ENCODE measurements at places on chromosomes 4 and X.
A peak's percentile ranks its signal among the peaks of the same experiment; 100 is the strongest.

- DNase-seq, result no peak
Measured at GRCh38 chr4:40550196-40550595, 79.5 kb downstream of the RBM47 start.

DNA sequence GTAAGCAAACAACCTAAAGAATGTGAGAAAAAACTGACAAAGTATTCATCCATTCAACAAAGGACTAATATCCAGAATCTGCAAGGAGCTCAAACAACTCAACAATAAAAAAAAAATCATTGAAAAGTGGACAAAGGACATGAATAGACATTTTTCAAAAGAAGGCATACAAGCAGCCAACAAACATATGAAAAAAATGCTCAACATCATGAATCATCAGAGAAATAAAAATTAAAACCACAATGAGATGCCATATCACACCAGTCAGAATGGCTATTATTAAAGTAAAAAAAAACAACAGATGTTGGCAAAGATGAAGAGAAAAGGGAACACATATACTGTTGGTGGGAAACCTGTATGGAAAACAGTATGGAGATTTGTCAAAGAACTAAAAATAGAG is 120.7 kb upstream of the ADGRL3 start:
- no peak for DNase-seq

DNA sequence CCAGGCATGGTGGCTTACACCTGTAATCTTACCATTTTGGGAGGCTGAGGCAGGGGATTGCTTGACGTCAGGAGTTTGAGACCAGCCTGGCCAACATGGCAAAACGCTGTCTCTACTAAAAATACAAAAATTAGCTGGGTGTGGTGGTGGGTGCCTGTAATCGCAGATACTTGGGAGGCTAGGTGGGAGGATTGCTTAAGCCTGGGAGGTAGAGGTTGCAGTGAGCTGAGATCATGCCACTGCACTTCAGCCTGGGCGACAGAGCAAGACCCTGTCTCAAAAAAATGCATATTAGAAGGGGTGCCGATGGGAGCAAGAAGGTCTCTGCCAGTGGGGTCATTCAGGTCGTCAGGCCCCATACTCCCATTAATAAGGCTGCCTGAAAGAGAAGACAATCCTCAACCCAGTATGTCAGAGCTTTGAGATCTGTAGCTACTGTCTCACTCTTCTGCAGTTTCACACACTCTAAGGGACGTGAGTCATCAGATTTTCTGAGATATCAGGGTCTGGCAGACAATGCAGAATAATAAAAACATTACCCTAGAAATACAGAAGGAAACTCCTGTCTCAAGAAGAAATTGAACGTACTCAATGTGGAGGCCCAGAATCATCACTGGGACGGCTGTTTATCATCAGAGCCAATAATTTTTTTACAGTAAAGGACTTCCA is 176.7 kb upstream of the FAT1 start:
- no peak for DNase-seq

DNA sequence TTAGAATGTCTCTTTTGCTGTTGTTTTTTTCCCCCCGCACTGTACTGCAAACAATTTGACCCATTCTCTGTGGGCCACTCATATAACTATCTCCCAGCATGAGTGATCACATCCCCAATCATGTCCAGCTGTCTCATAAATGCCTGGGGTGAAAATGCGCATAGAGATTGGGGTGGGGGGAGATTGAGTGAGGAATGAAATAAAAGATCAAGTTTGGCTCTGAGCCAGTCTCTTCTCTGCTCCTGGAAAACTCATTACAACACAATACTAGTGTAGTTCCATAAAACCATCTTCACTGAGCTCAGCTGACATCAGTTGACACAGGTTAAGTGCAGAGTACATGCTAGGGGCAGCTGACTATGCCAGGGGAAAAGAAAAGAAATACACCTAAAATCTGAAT is 96.9 kb downstream of the EGF start:
- no peak for DNase-seq

DNA sequence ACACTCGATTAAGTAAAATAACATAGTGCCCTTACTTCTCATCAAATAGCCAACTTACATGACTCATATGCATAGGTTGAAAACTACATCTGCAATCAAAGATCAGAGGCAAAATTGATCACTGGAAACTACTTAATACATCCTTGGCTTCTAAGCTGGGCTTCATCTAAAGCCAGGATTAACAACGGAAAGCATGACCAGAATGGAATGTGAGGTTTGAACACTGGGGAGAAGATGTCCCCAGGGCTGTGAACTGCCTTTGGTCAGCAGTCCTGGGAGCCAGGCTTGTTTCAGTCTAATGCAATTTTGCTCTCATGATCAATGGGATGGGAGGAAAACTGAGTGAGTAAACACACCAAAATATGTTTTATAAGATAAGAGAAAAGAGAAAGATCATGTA is 192.5 kb upstream of the TTC29 start:
- no peak for DNase-seq

DNA sequence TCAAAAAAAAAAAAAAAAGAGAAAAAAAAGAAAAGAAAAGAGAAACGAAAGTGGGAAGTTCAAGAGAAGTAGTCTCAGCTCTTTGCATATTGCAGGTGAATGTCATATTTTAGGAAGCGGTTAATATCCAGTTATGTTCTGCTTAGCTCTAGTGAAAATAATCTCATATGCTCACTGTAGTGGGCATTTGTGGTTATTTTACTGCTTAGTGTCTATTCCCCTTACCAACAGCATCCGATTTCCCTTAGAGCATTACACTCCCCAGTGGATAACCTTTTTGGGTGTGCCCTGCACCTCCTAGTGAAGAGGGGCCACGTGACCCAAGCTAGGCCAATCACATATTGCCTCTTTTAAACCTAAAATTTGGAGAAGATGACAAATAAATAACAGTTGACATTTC is 111.2 kb upstream of the ZNF827 start:
- DNase-seq, result no peak

- DNase-seq, result no peak
Measured at GRCh38 chr4:3492741-3493719, 29.9 kb downstream of the DOK7 start.

DNA sequence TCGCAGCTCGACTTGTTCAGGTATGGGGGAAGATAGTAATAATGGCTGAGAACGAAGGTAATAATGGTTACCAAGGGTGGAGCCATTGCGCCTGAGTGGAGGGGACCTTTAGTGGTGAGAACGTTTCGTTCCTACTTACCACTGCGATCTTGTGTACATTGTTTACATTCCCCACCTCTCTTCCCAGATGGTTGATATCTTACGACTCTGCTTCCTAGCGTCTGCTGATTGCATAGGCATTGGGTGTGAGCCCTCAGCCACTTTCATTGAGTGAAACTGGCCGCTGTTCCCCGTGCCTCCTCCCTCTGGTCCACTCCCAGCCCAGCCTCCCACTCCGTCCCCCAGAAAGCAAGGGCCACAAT is 850 bp downstream of the IGBP1 start:
- DNase-seq, result peak; percentile 3

DNA sequence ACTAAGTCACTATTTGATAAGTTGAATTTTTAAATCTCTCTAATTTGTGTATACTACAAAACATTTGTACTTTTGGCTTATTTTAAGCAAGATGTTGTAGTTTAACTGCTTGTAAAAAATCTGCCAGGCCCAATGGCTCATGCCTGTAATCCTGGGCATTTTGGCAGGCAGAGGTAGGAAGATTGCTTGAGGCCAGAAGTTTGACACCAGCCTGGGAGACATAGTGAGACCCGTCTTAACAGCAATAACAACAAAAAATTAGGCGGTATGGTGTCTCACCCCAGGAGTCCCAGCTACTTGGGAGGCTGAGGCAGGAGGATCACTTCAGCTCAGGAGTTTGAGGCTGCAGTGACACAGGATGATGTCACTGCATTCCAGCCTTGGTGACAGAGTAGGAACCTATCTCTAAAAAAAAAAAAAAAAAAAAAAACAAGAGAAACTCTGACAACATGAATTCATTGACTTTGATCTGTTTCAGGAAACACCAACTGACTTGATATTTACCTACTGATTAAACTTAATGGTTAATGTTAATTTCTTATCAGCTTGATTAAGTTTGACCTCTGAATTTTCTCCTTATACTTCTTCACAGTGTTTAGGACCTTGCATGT is 8.9 kb downstream of the FHIP1A start:
- no peak for DNase-seq

DNA sequence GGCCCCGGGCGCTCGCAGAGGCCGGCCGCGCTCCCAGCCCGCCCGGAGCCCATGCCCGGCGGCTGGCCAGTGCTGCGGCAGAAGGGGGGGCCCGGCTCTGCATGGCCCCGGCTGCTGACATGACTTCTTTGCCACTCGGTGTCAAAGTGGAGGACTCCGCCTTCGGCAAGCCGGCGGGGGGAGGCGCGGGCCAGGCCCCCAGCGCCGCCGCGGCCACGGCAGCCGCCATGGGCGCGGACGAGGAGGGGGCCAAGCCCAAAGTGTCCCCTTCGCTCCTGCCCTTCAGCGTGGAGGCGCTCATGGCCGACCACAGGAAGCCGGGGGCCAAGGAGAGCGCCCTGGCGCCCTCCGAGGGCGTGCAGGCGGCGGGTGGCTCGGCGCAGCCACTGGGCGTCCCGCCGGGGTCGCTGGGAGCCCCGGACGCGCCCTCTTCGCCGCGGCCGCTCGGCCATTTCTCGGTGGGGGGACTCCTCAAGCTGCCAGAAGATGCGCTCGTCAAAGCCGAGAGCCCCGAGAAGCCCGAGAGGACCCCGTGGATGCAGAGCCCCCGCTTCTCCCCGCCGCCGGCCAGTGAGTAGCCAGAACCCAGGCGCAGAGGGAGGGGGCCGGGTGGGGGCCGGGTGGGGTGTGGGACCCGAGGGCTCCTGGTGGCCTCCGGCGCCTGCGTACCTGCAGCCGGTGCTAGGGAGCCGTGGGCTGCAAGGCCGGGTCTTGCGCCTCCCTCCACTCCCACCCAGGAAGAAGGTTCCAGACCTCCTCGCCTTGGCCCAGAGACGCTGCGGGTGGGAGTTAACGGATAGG is 534 bp downstream of the MSX1 start:
- no peak for DNase-seq

DNA sequence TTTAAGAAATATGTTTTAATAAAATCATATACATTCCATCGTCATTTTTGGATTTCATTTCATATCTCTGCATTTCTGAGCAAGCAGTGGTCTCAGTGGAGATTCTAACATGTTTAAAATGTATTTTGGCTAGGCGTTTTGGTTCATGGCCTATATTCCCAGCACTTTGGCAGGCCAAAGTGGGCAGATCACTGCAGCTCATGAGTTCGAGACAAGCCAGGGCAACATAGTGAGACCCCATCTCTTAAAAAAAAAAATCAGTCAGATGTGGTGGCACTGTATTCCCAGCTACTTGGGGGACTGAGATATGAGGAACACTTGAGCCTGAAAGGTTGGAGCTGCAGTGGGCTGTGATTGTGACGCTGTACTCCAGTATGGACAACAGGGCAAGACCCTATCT is 67.5 kb upstream of the RAB33B start:
- DNase-seq, result no peak

DNA sequence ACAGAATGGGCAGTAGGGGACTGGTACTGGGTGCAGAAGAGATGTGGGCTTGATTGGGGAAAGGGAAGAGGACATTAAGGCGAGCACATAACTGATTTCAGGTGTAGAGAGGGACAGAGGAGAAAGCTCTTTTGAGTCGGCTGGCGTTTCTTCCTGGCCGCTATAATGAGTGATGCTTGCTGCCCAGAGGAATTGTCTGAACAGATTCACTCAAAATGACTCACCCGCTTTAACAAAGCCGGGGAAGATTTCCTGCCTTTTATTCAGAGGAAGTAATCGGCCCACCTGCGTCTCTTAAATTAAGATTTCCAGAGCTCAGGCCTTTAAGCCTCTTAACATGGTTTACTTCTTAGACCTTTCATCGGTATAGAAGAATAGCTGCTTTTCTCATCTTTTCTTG is 102.1 kb upstream of the AP1S2 start:
- no peak for DNase-seq

DNA sequence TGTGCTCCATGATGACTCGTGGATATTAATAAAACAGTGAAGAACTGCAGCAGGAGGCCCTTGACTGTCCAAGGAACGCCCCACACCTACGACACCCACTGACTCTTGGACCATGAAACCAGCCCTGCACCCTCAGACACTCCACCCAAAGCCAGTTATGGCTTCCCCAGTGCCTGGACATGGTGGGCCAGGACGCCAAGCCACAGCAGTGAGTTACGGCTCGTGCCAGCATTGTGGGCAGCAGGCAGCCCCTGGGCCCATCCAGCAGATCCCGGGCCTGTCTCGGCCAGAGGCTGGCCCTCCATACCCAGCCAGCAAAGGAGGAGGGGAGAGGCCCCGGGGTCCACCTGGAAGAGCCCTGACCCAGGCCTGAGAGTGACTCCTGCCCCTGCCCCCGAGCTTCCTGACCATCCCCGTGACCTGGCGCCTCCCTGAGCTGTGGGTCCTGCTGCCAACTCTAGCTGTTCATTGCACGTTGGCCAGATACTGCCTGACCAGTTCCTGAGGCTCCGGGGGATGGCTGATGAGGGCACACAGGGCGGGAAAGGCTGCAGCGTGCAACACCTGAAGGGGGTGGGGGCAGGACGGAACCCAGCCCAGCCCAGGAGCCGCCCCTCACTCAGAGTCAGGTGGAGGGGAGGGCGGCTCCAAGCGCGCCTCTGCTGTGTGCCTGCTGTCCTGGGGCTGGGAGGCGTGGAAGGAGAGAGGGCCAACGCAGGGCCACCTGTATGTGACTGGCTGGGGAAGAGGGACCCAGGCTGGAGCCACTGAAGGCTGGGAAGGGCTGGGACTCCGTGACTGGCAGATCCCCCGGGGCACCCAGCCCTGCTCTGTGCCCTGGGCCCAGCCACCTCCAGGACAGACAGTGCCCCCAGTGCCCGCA is 739 bp downstream of the SLC49A3 start:
- DNase-seq, result no peak

DNA sequence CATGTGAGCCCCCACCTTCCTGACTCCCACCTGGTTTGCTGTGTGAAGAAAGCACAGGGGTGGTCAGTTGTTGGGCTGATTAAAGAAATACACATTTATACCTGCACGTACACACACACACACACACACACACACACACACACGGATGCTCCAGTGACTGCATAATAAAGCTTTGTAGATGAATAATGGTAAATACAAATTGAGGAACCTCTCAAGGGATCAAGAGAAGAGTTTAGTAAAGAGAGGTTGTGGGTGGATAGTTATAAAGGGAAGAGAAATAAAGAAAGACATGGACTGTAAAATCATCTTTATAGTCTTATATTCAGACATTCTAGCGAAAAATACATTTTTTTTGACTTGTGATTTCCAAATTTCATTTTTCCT is 144.1 kb downstream of the MGST2 start:
- no peak for DNase-seq

DNA sequence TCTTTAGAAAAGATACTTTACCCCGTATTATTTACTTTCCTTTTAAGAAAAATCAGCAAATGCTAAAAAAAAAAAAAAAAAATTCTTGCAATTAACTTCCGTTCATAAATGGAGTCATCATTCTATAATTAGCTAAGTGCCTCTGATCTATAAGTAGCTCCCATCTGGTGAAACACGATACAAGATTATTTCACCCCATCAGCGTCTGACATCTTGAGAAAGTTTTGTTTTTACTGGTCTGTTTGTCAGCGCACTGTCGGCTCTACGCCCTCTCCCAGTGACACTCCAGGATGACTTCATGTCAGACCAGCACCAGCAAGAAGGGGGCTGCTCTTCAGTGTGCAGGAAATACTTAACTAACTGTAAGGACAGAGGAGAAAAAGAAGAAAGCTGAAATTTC is 108.3 kb downstream of the AFAP1 start:
- no peak for DNase-seq

Data from NCI-H187 treated with DMSO at 0.1 percent for 48 hours (cell line).